PC-9 (cell line): ENCODE measurements at places on chromosomes 5 and 9.

GRCh38 chr5:174065528-174066197 is 20.2 kb downstream of the NSG2 start:
- no peak for DNase-seq

DNA sequence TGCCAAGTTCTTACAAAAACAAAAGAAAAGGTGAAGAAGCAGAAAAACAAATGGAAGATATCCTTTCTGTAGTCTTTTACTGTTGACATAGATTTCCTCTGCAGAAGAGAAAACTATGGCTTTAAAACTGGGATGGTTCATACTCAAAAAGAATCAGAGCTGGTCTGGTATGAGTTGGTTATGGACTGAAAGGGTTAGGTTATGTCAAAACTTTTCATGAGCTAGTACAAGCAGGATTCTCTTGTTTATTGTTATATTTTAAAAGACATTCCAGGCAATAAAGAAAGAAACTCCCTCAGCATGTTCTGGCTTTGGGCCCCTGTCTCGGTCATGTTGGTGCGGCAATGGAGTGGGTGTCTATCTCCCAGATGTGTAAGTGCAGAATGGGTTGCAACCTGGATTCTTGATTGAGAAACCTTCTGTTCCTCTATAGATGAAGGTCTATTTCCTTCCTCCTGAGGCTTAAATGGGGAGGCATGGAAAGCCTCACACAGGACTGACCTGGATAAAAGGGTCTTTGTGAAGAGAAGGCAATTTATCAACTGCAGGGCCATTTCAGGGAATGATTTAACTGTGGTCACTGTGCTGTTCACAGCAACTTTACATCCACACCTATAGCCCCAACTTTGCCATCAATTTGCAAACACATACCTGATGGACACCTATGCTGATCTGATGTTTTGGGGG is 209.6 kb upstream of the TNC start:
- no peak for DNase-seq

- no peak for DNase-seq
These were observed 41.0 kb upstream of the EGFL7 start for GRCh38 chr9:136621734-136622093.

DNA sequence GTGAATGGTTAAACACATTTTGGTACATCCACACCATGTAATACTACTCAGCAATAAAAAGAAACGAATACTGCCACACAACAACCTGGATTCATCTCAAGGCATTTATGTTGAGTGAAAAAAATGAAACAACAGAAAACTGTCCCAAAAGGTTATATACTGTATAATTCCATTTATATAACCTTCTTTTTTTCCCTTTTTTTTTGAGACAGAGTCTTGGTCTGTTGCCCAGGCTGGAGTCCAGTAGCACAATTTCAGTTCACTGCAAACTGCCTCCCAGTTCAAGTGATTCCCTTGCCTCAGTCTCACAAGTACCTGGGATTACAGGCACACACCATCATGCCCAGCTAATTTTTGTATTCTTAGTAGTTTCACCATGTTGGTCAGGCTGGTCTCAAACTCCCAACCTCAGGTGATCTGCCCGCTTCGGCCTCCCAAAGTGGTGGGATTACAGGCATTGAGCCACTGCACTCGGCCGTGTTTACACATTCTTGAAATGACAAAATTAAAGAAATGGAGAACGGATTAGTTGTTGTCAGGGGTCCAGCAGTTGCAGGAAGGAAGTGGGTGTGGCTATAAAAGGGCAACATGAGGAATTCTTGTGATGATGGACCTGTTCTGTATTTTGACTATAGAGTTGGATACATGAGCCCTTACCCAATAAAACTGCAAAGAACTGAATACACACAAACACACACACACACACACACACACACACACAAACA is 17.4 kb downstream of the PPP6C start:
- DNase-seq = no peak

DNA sequence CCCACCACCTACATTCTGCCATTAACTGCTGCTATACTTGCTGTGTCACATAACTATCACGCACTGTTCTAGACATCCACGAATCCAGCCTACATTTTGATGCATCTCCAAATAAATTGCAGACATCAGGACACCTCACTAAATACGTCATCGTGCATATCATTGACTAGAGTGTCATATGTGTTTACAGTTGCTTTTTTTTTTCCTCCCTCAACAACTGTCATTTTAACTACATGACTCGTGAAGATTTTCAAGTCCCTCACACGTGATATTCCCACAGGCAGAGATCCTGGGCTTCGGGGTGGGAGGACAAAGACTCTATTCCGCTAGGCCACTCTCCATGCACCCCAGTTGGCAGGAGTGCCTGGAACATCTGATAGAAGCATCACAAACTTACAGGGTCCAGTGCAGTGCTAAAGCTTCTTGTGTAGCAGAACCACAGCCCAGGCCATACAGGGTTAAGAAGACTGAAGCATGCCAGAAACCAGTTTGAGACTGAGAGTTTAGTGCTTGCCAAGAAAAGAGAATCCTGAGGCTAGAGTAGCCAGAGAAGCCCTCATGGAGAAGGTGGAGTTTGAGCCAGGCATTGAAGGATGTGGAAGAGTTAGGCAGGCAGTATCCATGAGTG is 1.1 kb downstream of the PCYOX1L start:
- no peak for DNase-seq

- no peak for DNase-seq
These were observed 676.1 kb upstream of the C9orf72 start for GRCh38 chr9:28249424-28249823.

GRCh38 chr5:124790895-124791732 is 44.7 kb upstream of the ZNF608 start:
- no peak for DNase-seq

DNA sequence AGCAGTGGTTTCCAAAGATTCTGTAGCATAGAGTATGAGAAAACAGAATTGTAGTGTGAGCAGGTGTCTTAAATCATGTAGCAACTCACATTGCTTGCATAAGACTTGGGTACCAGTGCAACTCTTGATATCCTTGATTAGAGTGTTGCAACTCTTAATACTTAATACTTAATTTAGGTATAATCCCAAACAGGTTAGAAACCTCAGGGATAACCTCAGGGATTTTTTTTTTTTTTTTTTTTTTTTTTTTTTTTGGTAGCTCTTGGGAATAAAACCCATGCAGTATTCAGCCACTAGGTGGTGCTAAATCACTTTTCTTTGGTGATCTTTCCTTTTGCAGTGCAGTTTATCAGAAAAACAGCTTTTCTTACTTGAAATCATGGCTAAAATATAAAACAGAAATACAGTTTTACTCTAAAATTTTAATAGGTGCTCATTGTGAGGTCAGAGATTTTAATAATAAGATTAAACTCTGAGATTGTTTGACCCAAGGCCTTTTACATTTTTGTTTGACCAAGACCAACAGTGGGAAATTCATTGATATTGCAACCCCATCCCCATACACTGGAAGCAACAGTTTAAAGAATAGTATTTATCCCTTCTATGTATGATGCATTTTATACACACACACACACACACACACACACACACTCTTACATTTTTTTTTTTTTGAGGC is 55.3 kb downstream of the ERAP1 start:
- peak; percentile 11 for DNase-seq

DNA sequence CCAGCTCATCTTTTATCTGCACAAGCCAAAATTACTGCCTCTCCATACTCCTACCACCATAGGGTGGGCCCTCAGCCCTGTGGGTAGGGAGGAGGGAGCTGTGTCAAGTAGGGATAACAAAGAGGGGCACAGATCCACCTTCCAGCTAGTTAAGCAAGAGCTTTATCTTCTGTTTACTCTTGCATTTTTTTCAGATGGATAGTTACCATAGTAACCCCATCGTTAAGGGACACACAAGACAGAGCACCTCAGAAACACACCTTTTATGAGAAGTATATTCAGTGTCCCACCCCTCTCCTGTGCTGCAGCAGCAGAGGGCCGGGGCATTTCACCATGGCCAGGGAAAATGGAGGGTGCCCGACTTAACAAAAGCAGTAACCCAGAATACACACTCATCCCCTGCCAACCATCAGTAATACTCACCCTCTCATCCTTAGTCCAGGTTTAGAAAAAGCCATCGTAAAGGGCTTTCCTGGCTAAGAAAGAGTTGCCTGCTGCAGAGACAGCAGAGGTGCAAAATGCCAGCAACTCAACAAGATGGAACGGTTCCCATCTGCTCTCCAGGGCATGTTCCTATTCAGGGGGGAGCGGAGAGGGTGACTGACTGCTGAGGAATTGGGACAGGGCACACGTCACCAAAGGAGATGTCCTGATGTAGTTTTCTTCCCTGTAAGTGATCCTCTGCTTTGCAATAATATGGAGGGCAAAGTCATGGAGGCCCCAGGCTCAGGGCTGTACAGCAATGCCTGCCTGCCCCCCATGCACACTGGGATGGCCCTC is 25.1 kb downstream of the MACROH2A1 start:
- no peak for DNase-seq

DNA sequence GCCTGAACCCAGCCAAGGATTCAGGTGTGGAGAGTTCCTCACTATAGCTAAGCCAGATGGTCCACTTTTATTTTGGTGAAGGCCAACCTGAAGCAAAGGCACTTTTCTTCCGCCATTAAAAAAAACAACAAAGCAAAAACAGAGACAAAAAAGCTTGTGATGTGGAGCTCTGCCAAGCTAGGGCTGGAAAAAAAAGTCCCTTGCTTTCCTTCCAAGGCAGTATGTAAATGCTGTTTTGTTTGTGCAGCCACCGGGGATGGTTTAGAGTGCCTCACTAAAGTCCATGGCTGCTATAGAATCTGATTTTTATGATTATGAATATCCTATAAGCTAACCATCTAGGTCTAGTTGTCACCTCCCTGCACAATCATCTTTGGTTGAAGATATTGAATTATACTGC is 14.9 kb downstream of the MEGF10 start:
- DNase-seq = no peak

DNA sequence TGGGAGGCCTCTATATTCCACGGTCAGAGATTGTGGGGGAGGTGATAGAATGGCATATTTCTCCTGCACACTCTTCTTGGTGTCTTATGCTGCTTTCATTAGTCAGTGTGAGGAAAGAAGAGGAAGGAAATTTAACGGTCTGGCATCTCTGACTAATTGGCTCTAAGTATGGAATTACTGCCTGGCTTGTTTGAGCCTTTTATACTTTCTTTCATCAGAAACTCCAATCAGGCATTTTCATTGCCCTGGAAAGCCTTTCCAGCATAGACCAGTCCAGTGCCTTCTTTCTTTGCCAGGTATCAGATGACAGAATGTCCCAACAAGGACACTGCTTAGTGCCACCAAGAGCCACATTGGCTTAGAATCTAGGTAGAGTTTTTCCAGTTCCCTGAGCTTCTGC is 30.2 kb downstream of the CYSTM1 start:
- DNase-seq = no peak

- peak; percentile 68 for DNase-seq
These were observed 2.9 kb upstream of the PTGER4 start for GRCh38 chr5:40676613-40677343.

DNA sequence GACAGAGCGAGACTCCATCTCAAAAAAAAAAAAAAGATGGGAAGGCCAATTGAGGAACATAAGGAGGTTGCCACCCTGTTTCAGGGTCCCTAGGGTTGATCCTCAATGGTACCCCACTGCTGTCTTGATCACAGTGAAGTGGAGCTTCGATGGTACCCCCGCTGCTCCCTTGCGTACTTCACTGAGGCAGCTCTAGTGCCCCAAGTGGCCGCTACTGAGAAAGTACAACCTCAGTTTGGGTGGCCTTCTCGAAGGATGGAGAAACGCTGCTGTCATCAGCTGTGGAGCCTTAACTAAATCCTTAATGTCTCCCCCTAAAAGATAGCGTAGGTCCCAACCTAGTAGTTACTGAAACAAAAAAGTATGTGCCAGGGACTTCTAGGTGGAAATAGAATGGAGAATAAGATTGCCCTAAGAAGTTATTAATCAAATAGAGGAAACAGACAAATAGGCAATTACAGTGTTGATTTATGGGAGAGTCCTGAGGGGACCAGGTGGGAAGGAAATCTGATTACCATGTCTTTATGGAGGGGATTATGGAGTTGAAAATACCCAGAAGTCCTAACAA is 6.3 kb downstream of the TESK1 start:
- peak; percentile 2 for DNase-seq

DNA sequence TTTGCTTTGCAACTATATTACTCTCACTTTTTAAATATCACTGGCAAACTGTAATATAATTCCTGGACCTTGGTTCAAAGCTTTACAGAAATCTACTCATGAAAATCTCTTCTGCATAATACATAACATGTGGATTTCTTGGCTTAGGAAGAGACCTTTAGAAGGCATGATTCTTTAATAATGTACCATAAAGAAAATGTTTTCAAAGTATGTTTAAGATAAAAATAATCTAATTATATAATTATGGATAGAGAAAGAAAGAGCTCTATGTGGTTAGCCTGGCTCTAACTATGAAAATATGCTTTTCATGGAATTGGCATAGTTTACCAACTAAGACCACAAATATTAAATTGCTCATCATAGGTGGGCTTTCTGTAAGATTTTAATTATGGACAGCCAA is 817.8 kb downstream of the TLE1 start:
- DNase-seq = no peak

DNA sequence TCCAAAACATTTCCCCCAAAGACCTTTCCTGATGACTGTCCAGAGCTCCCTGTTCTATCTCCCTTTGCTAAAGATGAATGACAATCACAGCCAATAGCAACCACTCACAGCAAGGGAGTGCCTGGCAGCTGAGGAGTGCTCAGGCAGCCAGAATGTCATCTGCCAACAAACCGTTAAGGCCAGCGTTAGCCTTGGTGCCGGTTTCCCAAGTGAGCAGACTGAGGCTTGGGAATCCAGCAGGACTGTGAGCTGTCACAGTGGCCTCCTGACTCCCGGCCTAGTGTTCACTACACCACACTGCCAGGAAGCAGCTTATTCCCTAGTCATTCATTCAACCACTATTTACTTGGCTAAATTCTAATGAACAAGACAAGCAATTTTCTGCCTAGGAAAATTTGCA is 24.7 kb downstream of the STK10 start:
- DNase-seq = no peak

DNA sequence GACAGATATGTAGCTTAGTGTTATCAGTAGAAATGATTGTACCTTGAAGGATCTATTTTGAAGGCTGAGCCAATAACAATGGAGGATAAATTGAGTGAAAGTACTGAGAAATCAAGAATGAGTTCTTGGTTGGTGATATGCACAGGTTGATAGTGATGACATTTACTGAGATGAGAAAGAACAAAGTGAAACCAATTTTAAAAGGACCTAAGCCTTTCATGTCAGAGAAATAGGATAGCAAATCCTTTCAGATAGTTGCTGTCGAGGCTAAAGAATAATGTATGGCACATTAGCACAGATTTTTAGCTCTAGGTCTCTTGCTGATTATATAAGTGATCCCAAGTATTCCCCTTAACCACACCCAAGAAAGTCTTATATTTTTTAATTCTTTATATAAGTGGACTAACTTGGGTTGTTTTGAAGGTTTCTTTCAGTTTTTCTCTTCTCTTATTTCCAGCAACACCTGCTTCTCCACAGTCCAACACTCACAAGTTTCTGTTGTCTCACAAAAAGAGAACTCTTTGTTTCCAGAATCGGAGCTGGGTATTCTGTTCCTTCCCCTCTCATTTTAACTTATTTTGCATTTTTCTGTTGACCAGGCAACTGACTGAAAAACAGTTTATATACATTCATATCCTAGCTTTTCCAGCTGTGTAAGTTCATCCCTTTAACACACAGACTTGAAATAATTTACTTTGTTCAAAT is 286.9 kb upstream of the ATP10B start:
- DNase-seq = no peak
